Kidney (tissue), 22 donors: ENCODE measurements at places on chromosomes 12 and 14. TPM values are rescaled to one million over a fixed set of nuclear protein-coding genes. Genes with fewer than 3 reads are reported as not detected.

DNA sequence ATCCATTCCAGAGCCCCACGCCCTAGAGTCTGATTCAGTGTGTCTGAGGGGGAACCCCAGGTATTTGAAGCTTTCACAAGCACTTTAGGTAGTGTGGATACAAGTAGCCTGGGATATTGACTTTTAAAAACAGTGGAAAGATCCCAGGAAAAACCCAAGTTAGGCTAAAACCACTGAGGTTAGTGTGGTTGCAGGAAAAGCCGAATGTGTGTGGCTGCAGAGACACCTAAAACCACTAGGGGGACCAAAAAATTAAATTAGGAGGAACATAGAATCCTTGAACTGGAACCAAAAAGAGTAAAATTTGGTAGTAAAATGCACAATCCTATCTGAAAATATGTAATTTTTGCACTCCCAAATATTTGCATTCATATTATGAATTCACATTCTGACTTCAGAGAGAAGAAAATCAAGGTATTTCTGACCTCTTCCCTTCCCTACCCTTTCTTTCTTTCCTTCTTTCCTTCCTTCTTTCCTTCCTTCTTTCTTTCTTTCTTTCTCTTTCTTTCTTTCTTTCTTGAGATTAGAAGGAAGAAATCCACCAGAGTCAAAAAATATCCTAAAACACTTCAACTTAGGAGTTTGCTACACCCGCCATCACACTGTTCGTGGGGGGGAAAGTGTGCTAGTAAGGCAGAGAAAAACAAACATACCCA lies 37.8 kb downstream of the SLCO1A2 start:
- DNase-seq: no peak

HRK gene
- 5.0 TPM for total RNA-seq

DNA sequence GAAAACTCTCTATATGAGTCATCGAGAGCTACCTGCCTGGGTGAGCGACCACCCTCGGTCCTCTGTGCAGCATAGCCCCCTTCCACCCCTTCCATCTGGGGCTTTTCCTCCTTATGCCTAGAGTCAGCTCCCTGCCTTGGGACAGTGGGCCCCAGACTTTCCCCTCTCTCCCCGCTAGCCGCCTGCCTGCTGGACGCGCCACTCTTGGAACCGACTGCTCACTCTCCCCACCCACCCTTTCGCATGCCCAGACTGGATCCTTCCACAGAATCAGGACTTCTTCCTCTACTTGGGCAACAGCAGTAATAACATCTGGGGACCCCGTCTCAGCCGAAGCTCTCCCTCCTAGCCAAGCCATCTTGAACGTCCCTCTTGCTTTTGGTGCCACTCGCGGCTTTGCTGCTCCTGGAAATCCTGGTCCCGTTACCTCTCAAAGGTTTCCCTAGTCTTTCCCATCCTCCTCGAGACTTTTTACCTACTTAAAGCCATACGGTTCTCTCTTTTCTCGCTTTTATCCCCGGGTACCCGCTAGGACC lies 671 bp downstream of the ESYT1 start:
- no peak for DNase-seq

- DNase-seq: no peak
These were observed 24.0 kb downstream of the KITLG start for GRCh38 chr12:88556213-88556774.

HDAC7 gene
- total RNA-seq: 132 TPM
